ENCODE measurements at places on chromosomes 11 and 22.

DNA sequence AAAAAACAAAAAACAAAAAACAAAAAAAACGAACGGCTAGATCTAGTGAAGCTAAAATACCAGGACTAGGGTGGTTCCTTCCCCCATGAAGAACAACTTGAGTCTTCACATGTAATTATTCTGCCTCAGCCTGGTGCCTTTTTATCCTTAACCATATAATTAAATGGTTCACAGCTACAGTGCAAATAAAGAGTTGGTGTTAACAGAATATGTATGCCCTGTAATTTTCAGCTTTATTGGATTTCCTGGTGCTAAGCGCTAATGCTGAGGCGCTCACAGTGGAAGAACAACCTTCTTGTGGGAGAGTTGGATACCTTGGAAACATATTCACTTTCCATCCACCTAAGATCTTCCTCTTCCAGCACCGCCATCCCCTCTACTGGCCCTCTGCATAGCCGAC lies 158.5 kb upstream of the SORL1-AS1 start:
- H3K4me3 ChIP-seq = no peak overlapping the region
- H3K36me3 ChIP-seq = peaks cover 24% of the 10 kb centered on the region
- no peak overlapping the region for H3K27ac ChIP-seq

DNA sequence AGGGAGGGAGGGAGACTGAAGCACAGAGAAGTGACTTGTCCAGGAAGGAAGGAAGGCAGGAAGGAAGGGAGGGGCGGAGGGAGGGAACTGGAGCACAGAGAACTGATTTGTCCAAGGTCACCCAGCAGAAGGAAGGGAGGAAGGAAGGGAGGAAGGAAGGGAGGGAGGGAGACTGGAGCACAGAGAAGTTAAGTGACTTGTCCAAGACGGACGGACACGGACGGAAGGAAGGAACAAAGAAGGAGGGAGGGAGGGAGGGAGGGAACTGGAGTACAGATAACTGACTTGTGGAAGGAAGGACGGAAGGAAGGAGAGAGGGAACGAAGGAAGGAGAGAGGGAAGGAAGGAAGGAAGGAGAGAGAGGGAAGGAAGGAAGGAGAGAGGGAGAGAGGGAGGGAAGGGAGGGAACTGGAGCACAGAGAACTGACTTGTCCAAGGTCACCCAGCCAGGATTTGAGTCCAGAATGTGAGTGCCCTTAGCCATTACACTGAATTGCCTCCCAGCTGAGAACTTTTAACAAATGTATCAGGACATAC lies 1.5 kb downstream of the SLC35F2 start:
- no peak overlapping the region for H3K27ac ChIP-seq
- peak overlapping the region; percentile 41 for H3K4me3 ChIP-seq
- DNase-seq = no peak
- peaks cover 2% of the 10 kb centered on the region for H3K27me3 ChIP-seq
- H3K36me3 ChIP-seq = peaks cover 5% of the 10 kb centered on the region
- H3K4me1 ChIP-seq = peaks cover 22% of the 10 kb centered on the region

DNA sequence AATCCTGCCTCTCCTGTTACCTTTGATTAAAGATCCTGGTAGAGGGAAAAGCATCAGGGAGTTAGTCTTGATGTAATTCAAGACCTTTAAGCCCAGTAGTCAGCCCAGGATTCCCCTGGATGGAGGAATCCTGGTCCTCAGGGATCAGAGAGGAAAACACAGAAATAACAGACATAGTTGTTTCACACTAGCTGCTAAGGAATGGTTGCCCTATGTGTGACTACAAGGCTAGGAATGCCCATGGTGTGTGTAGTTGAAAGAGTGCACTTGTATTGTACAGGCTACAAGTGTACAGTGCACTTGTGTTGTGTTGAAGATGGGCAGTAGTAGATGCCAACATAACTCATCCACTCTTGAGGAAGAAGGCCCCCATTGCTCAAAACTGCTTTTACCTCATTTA lies 226.8 kb downstream of the AASDHPPT start:
- no peak for DNase-seq
- H3K27ac ChIP-seq = no peak overlapping the region
- H3K4me3 ChIP-seq = no peak overlapping the region

GRCh38 chr11:42996421-42997307 lies 315.1 kb upstream of the API5 start:
- H3K36me3 ChIP-seq = no peaks in the 10 kb centered on the region
- no peaks in the 10 kb centered on the region for H3K27me3 ChIP-seq
- H3K4me3 ChIP-seq = no peak overlapping the region
- H3K27ac ChIP-seq = no peak overlapping the region
- H3K4me1 ChIP-seq = no peaks in the 10 kb centered on the region
- no peak for DNase-seq

DNA sequence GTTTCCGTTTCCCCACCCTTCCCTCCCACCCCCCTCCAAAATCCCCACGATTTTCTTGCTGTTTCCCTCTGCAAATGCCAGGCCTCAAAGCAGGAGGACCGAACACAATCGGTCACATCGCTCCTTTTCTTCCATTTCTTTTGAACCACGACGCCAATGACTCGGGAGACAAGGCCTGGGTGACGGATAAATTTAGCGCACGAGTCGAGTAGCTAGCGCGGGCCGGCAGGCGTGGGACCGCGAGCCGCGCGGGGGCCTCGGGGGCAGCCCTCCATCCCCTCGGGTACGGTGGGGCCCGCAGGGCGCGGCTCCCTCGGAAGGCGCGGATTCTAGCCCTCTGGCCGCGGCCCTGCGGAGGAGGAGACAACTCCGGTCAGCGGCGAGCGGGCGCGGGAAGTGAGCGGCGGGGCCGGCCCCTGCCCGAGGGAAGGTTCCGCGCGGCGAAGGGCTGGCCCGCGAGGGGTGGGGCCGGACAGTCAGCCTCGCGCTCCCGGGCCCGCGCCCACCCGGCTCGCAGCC lies 414 bp downstream of the JOSD1 start:
- H3K4me3 ChIP-seq = peak overlapping the region; percentile 82
- no peak for DNase-seq
- H3K27ac ChIP-seq = peak overlapping the region; percentile 99
- no peaks in the 10 kb centered on the region for H3K27me3 ChIP-seq
- H3K4me1 ChIP-seq = peaks cover 58% of the 10 kb centered on the region
- peaks cover 35% of the 10 kb centered on the region for H3K36me3 ChIP-seq

- no peak overlapping the region for H3K4me3 ChIP-seq
- peaks cover 13% of the 10 kb centered on the region for H3K4me1 ChIP-seq
- no peaks in the 10 kb centered on the region for H3K36me3 ChIP-seq
- H3K27ac ChIP-seq = no peak overlapping the region
- no peak for DNase-seq
Observed at GRCh38 chr11:2911088-2911784, 18.0 kb downstream of the PHLDA2 start.

DNA sequence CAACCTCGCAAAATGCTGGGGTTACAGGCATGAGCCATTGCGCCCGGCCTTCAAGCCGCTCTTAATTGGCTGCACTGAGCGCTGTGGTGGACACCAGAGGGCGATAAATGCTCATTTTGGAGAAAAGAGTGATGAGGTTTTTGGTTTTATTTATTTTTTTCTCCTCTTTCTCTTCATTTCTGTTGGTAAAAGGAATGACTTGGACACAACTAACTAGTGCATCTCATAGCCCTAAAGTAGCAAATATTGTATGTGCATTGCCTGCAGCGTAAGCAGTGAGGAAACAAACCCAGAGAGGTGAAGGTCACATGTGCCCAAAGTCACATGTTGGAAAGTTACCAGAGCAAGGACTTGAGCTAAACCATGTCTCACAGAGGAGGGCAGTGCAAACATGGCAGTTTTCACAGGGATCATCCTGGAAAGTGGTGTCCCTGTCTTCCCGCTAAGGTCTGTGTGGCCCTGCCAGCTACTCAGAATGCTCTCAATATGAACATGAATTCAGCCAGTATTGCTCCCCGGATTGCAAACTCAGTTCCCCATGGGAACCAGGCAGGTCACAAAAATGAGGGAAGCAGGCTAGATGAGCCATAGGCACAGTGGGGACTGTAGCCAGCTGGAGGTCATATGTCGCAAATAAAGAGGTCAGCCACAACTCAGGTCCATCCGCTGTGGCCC lies 8.6 kb upstream of the CD82 start:
- peak; percentile 80 for DNase-seq
- no peak overlapping the region for H3K4me3 ChIP-seq
- no peak overlapping the region for H3K27ac ChIP-seq
- H3K27me3 ChIP-seq = no peaks in the 10 kb centered on the region

DNA sequence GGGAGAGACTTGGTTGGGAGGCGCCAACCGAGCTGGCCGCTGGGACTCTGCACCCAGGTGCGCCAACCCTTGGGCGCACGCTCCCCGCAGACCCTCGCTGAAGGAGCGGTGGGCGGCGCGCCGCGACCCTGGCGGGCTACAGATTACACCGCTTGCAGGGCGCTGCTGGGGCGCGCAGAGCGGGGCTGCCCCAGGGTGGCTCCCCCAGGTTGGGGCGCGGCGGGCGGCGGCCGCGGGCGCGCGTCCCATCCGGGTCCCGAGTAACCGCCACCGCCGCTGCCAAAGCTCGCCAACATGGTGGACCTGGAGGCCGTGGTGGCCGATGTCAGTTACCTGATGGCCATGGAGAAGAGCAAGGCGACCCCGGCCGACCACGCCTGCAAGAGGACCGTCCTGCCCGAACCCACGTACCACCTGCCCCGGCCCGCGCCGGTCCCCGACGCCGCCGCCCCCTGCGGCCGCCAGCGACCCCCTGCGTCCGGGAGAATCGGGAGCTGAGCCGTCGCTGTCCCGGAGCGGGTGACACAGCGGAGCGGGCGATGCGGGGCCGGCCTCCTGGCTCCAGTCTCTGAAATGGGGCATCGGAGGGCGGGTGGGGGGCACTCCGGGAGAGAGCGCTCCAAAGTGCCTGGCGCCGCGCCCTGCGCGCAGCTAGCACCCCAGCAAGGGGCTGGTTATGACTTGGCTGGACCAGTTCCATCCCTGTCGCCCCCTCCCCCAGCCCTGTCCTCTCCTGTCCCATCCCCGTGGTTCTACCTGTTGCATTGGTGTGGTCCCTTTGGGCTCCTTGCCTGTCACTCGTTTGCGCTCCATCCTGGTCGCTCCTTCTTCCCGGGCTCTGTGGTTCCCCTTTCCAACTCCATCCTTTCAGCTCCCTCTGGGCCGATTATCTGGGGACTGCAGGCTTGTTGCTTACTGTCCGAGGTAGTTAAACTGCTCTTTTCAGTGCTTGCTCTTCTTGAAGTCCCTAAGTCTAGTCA lies 143.3 kb upstream of the GRK3 start:
- peaks cover 3% of the 10 kb centered on the region for H3K36me3 ChIP-seq
- H3K4me3 ChIP-seq = peak overlapping the region; percentile 54
- H3K27ac ChIP-seq = no peak overlapping the region
- H3K27me3 ChIP-seq = peaks cover 74% of the 10 kb centered on the region

DNA sequence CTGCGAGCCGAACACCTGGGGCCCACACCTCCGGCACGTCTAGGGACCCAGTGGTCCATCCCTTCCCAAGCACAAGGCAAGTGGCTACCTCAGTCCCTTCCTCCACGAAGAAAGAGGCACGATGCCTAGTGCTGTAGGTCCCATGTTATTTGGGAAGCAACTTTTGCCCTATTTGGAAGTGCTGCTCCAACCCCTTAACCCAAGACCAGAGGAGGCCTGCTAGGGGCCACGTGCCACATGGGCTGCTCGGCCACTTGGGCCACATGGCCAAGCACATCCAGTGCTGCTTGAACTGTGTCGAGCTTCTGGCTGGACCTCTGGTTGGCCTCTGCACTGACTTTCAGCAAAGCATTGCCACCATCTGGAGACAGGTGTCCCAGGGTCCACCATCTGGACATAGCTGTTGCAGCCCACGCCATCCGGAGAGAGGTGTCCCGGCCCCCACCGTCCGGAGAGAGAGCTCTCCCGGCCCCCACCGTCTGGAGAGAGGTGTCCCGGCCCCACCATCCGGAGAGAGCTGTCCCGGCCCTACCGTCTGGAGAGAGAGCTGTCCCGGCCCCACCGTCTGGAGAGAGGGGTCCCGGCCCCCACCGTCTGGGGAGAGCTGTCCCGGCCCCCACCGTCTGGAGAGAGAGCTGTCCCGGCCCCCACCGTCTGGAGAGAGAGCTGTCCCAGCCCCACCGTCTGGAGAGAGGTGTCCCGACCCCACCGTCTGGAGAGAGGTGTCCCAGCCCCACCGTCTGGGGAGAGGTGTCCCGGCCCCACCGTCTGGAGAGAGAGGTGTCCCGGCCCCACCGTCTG lies 6.5 kb upstream of the B4GALNT4 start:
- H3K4me1 ChIP-seq = peaks cover 15% of the 10 kb centered on the region
- H3K27ac ChIP-seq = no peak overlapping the region
- H3K36me3 ChIP-seq = no peaks in the 10 kb centered on the region
- DNase-seq = no peak

DNA sequence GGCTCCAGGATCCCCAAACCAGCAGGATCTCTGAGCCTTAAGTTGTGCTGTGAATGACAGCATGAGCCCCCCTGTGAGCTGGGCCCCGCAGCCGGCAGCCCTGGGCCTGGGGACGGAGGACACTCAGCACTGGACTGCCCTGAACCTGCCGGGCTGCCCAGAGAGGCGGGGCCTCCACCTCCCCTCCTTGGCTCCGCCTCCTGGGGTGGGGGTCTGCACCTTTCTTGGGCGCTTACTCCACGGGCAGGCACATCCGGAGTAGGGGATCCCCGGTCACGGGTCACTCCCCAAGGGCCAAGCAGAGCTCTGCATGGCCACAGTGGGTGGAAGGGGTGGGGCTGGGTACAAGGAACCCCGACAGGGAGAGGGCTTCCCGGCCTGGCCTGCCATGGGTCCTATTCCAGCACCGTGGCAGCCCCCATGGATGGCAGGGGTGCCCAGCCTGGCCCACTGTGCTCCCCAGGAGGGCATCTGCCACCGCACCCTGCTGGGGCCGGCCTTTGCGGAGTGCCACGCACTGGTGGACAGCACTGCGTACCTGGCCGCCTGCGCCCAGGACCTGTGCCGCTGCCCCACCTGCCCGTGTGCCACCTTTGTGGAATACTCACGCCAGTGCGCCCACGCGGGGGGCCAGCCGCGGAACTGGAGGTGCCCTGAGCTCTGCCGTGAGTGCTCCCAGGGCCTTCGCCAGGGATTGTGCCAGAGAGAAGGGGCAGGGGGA lies 5.4 kb downstream of the MUC5B start:
- no peaks in the 10 kb centered on the region for H3K27me3 ChIP-seq
- H3K36me3 ChIP-seq = no peaks in the 10 kb centered on the region
- no peak for DNase-seq
- H3K27ac ChIP-seq = no peak overlapping the region
- H3K4me1 ChIP-seq = no peaks in the 10 kb centered on the region

DNA sequence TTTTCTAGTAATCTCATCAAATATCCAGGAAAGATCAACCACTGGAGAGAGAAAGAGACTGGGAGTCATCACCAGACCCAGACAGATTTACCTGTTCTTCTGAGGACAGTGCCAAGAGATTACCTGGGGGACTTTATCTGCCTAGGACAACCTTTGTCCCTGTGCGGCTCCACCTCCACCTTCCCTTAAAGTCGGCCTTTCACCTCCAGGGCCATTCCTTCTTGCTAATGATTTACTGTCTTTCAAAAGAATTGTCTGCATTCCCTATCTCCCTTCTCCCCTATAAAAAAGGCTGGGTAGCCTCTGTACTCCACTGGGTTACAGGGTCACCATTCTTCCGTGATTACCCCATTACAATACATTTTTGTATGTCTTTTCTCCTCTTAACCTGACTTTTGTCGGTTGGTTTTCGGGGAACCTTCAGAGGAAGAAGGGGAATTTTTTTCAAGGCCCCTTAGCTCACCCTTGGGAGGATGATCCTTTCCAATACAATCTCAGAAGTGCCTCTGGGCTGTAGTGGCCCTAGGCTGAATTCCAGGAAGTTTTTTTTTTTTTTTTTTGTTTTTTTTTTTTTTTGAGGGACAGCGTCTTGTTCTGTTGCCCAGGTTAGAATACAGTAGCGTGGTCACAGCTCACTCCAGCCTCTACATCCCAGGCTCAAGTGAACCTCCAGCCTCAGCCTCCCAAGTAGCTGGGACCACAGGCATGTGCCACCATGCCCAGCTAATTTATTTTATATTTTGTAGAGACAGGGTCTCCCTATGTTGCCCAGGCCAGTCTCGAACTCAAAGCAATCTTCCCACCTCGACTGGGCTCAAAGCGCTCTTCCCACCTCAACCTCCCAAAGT lies 1.5 kb upstream of the HMOX1 start:
- H3K27ac ChIP-seq = no peak overlapping the region
- no peak for DNase-seq
- H3K4me3 ChIP-seq = no peak overlapping the region
- no peaks in the 10 kb centered on the region for H3K36me3 ChIP-seq

All from activated CD8-positive, alpha-beta memory T cell treated with anti-CD3 and anti-CD28 coated beads, Interleukin-2, amount 10 ng/mL, durations not matched to agents 7 days and 5 days (primary cell).